ENCODE measurements at places on chromosomes 7 and 10. TPM values are rescaled to one million over a fixed set of nuclear protein-coding genes. Genes with fewer than 3 reads are reported as not detected.
A peak's percentile ranks its signal among the peaks of the same experiment; 100 is the strongest.

- no peak for DNase-seq
These were observed 62.3 kb downstream of the LAMB4 start for GRCh38 chr7:108067844-108068243.

The MXI1 gene
- polyA plus RNA-seq: 25.3 TPM

DNA sequence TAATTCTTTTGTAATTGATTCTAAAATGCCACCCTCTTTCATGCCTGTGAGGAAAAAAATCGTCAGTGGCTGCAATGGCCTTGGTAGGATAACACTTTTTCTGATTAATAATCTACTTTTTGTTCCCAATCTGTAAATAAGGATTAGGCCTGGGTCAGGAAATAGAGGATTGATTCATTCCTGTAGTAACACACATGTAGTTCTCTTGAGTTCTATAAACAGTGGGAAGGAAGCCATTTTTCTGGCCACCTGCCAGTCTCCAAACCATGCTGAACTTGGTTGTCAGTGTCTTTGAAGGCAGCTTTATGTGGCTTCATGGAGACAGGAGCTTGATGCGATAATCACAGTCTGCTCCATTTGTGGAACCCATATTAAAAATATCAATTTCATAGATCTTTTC lies 169.3 kb upstream of the NFE2L3 start:
- no peak for DNase-seq

GRCh38 chr7:3154881-3155494 lies 111.3 kb upstream of the CARD11 start:
- DNase-seq: no peak

The GFRA1 gene
- 33.4 TPM for polyA plus RNA-seq

The NPM3 gene
- polyA plus RNA-seq: 56.9 TPM

DNA sequence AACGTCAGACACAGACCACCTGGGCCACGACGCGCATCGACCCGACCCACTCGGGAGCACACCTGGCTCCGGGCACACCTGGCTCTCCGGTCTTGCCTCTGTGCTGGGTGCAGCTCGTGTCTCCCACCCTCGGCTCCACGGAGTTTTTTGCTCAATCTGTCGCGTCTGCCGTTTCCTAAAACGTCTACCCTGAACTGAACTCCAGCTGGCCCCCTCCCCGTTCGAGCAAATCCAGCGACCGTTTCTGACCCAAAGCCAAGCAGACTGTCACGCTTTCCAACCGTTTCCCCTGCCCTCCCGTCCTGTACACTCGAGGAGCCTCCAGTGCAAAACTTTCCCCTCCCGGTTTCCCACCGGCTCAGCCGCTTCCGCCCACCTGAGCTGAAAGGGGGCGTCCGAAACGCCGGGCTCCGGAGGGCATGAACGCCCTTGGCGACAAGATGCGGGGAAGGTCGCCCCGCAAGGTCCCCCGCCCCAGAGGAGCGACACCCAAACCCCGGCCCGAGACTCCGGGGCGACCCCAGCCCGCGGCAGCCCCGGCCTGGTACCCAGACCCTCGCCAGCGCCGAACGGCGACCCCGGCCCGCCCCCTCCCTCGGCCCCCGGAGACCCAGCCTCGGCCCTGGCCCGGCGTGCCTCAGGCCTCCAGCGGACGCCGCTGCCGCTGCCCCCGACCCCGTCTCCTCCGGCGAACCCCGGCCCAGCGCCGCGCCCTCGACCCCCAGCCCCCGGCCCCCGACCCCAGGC lies 557 bp downstream of the CYTH3 start:
- peak; percentile 54 for DNase-seq

DNA sequence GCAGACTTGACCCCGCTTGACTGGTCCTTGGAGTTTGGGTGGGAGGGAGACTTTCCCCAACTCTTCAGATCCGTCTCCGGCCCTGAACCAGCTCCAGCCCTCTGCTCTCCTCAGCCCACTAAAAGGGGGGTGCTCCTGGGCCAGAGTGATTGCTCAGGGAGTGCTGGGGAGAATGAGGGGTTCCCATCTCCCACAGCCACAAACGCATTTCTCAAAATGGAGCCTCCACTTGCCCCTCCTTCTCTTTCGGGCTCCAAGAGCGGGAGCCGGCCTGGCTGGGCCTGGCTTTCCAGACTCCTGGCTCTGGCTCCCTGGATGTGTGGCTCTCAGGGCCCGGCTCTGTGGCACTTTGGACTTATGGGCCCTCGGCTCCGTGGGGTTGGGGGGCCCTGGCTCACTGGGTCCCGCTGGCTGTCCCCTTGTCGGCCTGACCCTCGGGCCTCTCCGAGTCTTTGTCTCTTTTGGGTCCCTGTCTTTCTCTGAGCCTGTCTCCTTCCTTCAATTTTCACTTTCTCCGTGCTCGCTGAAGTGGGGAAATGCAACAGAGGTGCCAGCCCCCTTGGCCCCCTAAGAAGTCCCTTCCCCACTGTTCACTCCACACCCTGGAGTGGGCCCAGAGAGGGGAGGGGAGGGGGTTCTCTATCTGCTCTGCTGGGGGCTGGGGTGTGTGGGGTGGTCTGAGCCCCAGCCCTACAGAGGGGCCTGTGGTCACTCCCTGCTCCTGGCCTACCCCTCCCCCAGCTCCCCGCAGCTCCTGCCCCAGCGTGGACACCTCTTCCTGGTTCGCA lies 713 bp downstream of the LZTS2 start:
- DNase-seq: peak; percentile 52

The PDSS1 gene
- 7.3 TPM for polyA plus RNA-seq

- peak; percentile 69 for DNase-seq
These were observed 2.0 kb upstream of the LZTS2 start for GRCh38 chr10:100997360-100998182.

The PLEKHS1 gene
- 0.10 TPM for polyA plus RNA-seq

DNA sequence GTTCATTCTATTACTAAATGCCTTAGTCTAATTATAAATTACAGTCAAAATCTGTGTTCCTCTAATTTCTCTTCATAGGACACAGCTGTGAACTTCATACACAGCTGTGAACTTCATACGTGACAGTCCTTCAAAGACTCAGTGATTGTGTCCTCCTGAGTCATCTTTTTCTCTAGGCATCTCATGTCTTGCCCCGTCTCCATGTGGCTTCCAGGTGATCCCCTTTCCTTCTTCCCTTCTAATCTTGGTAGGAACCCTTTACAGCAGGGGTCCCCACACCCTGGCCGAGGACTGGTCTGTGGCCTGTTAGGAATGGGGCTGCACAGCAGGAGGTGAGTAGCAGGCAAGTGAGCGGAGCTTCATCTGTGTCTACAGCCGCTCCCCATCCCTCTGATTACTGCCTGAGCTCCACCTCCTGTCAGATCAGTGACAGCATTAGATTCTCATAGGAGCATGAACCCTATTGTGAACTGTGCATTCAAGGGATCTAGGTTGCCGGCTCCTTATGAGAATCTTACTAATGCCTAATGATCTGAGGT lies 14.0 kb upstream of the EIF5AL1 start:
- no peak for DNase-seq

GRCh38 chr7:157576415-157576814 lies 239.6 kb downstream of the DNAJB6 start:
- no peak for DNase-seq

DNA sequence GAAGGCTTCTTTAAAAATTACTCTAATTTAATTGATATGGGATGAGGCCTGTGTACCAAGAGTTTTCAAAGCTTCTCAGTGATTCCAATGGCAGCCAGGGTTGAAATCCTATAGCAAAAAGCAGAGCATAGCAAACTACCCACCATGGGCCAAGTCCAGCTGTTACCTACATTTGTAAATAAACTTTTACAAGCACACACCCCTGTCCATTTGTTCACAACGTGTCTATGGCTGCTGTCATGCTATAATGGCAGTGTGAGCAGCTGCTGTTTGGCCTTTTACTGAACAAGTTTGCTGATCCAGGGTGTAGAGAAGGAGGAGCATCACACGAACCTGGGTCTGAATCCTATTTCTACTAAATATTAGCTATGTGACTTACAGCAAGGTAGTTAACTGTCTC lies 50.0 kb downstream of the NPY start:
- DNase-seq: no peak

The SEMA3D gene
- 12.3 TPM for polyA plus RNA-seq

The CYP2C19 gene
- polyA plus RNA-seq: not detected

The COBL gene
- polyA plus RNA-seq: 145 TPM

The TSPAN13 gene
- polyA plus RNA-seq: 74.1 TPM

DNA sequence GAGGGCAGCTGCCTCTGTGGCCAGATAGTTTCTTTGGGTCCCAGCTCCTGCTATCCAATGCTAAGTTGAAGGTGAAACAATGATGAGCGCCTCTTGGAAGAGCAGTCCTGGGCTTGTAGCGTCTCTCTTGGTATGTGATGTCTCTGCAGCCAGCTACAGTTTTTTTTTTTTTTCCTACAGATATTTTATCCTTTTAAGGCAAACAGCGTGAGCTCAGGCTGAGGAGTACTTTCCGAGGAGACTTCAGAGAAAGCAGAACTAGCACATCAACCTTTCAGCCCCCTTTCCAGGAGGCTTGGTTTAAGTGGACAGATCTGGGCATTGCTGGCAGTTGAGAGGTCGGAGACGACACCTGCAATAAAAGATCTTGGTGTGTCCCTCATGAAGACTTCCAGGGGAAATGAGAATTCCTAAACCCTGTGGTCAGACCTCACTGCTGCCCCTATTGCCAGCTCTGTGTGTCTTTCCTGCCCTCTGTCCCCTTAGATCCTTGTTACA lies 9.1 kb downstream of the PRKG1 start:
- peak; percentile 40 for DNase-seq

- no peak for DNase-seq
These were observed 7.5 kb upstream of the CXCL12 start for GRCh38 chr10:44392420-44392819.

The SPDYE2B gene
- polyA plus RNA-seq: 5.1 TPM

GRCh38 chr7:151429560-151430331 lies 10.2 kb downstream of the CRYGN start:
- DNase-seq: no peak

DNA sequence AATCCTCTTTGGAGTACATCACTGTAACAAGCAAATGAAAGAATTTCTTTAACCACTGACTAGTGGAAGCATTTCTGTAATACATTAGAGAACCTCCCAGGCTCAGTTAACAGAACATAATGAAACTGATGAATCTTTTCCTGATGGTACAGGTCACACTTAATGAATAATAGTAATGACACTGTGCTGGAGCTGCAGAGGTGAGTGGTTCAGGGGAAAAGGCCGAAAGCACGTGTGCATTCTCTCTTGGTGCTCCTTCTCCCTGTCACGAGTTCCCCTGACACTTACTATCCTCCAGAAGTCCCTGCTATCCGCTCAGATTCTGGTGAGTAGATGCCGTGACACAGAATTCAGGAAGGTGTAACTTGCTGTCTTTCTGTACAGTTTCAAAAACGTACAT lies 8.0 kb downstream of the HIPK2 start:
- no peak for DNase-seq

DNA sequence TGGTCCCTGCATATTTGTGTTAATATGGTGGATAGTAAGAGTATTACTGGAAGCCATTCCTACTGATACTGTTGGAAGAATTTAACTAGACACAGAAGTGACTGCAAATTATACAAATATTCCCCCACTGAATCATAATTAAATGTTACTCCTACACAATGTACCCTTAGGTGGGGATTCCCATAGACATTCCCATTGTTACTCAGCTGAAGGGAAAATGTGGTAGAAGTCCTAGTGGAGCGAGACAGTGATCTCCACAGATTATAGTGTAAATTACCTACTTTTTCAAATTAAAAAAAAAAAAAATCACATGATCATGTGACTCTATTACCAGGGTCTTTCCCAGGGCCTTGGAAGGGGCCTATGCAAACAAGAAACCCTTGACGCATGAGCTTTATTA lies 611.8 kb downstream of the LRMDA start:
- DNase-seq: no peak

The ERVW-1 gene
- 1.8 TPM for polyA plus RNA-seq

DNA sequence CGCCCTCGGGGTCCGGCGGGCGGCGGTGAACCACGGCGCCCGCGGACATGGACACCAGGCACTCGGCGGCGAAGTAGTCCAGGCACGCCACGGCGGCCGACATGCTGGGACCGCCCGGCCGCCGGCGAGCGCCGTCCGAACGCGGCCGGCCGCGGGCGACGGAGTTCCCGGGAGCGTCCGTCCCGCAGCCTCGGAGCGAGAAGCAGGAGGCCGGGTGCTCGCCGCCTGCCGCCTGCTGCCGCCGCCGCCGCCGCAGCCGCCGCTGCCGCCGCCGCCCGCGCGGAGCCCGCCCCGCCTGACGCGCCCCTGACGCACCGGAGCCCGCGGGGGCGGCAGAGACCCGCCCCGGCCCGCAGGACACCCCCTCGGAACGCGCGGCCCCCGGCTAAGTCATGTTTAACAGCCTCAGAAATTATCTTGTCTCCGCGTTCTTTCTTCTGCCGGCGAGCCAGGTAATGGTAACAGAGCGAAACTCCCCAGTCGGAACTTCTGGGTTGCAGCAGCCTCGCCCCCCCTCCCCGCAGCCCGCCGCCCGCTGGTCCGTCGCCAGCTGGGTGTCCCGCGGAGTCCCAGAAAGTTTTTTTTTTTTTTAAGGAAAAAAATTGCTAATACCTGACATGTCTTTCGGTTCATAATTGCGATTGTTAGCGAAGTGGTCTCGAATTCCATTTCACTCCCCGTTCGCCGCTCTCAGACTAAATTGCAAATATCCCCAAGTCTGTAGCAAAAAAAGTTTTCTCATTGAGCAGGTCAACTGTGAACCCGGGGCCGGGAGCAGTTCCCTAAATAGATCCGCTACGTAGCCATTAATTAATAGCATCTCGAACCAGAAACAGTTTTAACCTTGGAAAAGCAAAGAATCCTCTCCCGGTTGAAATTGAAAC lies at the start of gene KLF14:
KLF14 (minus strand) TSS at position 277 of the 884 bp plus-strand sequence; CDS start at position 103, 174 bp downstream.
- peak; percentile 72 for DNase-seq

Data from hindlimb muscle (tissue), 1 donor.